ENCODE measurements at places on chromosomes 11 and 22.

GRCh38 chr11:93505703-93506102 lies 37.5 kb downstream of the SMCO4 start:
- DNase-seq: no peak

DNA sequence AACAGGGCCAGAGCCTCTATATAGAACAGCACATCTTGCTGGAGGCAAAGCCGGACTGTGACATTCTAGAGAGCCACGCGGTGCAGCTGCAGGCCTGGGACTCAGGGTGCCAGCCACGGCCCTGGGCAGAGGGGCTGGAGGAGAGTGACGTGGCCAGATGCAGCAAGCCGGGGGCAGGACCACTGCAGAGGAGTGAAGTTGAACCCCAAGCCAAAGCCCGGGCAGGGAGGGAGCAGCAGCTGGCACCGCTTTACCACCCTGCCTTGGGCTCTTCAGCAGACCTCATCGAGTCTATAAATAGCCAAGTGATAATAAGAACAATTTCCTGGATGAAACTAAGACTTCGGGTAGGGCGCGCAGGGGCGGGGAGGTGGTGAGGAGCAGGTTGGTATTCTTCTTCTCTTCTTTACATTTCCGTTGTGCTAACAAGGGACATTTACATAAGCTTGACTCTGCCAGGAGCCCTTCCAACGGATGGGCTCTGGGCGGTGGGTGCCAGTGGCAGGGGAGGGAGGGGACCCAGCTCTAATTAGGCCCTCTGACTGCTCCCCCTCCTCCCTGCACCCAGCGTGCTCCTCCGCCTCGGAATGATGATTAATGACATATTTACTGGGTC lies 110.2 kb downstream of the ST3GAL4 start:
- DNase-seq: peak; percentile 26

- DNase-seq: peak; percentile 18
Measured at GRCh38 chr11:63682066-63683021, 1.0 kb downstream of the RTN3 start.

- no peak for DNase-seq
Measured at GRCh38 chr11:66178871-66179270, 89.6 kb upstream of the RAB1B start.

- DNase-seq: no peak
Measured at GRCh38 chr11:127059286-127059685, 58.7 kb upstream of the KIRREL3 start.

- DNase-seq: no peak
Measured at GRCh38 chr11:38272376-38272775, 1674.3 kb upstream of the RAG2 start.

DNA sequence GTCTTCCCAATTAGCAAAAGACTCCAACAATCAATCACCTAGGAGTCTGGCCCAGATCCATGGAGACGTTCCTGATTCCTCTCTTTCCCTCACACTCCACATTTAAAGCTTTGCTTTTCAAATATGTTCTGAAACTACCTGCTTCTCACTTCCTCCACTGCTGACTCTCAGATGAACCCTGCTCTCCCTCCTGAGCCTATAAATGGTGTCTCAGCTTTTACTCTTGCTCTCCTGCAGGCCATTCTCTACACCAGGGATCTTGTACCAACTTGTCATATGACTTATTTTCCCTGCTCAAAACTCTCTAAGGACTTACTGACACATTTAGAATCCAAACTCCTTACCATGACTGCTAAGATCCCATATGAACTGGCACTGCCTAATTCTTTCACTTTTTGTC lies 138.4 kb upstream of the DDI1 start:
- no peak for DNase-seq

All from foreskin melanocyte (primary cell).